ENCODE measurements at places on chromosomes 16 and 17. TPM values are rescaled to one million over a fixed set of nuclear protein-coding genes. Genes with fewer than 3 reads are reported as not detected.

DNA sequence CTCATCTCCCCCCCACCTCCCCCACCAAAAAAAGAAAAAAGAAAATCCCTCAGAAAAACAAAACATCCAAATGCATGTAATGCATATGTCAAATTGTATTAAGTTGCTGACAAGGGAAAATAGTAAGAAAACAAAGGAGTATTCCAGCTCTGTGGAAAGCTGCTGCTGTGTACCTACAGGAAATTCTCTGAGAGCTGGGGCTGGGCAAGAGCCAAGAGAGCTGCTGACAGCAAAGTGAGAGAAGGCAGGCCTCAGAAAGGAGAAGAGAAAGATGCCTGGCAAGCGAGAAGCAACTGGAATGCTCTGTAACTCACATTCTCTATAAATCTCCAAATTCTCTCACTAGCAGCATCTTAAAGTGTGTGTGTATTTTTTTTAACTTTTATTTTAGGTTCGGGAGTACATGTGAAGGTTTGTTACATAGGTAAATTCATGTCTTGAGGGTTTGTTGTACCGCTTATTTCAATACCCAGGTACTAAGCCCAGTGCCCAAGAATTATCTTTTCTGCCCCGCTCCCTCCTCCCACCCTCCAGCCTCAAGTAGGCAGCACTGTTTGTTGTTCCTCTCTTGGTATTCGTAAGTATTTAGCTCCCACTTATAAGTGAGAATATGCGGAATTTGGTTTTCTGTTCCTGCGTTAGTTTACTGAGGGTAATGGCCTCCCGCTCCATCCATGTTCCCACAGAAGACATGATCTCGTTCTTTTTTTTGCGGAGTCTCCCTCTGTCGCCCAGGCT lies 24.4 kb downstream of the CNTROB start:
- DNase-seq, result no peak

- DNase-seq, result no peak
These were observed 59.3 kb upstream of the BRD7 start for GRCh38 chr16:50428116-50428515.

DNA sequence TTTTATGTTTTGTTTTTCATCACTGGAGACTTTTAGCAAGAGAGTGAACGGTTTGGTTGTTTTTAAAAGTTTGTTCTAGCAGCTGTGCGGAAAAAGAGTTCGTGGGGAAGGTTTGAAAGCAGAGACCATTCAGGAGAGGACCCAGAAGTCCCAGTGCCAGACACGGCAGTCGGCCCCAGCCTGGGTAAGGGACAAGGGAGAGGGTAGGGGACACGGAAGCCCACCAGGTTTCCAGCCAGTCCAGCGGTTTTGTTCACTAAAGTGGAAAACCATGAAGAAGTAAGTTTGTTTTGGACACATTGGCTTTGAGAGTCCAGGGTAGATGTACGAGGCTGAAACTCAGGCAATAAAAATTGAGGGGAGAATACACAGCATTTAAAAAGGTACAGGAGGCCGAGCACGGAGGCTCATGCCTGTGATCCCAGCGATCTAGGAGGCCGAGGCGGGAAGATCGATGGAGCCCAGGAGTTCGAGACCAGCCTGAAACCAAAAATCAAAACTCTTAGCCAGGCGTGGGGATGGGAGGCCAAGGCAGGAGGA lies 56.8 kb upstream of the RPH3AL start:
- no peak for DNase-seq

DNA sequence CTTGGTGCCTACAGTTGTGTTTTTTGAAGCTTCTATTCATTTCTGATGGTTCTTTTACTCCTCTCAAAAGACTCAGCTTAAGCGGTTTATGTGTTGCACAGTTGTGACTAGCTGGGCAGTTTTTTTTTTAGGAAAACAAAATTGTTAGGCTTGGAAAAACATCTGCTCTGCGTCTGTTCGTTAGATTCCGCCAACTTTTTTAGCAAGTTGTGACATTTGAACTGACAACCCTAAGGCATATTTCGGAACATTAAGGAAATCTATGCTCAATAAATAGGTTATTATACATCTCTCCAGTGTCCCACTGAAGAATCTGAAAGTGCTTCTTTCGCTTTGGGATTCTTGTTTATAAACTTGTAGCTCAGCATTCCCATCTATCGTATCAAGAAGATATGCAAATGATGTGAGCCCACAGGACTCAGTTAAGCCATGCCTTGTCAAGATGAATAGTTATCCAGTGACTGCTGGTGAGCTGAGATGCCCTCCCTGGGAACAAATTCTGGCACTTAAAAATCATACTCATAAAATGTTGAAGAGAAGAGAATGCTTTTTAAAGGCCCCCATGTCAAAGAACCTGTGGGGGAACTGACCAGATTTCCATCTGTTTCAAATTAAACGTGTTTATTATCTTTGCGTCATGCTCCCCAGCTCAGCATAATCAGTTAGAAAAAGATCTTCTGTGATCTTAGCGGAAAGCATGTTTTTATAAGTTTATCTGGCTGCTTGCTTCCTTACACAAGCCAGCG lies 109.0 kb upstream of the FAM20A start:
- no peak for DNase-seq

DNA sequence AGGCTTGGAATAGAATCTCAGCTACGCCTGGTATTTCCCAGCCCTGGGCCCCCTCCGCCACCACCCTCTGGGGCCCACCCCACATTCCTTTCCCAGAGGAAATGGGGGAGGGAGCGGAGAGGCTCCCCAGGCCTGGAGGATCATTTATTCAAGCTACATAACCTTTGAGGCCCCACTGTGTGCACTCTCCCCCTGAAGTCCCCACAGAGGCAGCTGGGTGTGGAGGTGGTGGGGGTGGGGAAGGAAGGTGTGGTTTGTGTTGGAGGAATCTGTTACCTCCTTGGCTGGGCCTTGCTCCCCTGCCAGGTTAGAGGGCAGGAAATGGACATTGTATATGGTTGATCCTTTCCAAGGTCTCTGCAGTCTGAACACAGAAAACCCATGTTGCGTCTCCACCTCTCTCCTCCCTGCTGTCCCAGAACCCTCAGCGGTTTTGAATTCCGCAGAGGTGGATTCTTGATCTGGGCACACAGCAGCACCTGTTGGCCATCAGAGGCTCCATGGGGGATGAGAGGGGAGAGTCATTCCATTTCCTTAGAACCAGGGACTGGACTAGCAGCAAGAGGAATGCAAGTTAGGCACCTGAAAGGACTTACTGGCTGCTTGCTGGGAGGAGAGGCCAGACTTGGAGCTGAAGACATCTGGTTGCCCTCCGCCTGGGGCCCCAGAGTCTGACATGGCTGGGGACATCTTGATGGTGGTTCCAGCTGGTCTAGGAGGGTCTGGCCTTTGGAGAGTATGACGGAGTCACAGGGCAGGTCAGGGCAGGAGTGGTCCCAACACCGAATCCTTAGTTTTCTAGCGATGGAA lies 23.0 kb downstream of the ARHGAP23 start:
- no peak for DNase-seq

PITPNM3 gene
- 1.2 TPM for total RNA-seq

Measured in OCI-LY7 (cell line).